GM12891 (cell line): ENCODE measurements at places on chromosomes 13 and 19.

DNA sequence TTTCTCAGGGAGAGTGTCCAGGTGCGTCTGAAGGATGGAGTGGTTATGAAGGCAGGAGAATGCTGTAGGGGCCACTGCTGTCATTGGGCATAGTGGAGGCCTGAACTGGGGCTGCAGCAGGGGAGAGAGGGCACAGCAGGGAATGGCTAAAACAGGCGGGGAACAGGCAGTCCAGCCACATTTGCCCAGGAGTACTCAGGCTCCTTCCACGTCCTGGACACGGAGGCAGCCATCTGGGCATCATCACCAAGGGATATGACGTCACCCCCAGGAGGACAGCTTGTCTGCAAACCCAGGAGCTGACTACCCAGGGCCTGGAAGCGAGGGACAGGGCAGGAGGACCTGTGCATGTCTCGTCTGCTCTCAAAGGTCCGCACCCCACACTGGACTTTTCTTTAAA lies 22.2 kb downstream of the VSTM2B start:
- DNase-seq, result no peak

DNA sequence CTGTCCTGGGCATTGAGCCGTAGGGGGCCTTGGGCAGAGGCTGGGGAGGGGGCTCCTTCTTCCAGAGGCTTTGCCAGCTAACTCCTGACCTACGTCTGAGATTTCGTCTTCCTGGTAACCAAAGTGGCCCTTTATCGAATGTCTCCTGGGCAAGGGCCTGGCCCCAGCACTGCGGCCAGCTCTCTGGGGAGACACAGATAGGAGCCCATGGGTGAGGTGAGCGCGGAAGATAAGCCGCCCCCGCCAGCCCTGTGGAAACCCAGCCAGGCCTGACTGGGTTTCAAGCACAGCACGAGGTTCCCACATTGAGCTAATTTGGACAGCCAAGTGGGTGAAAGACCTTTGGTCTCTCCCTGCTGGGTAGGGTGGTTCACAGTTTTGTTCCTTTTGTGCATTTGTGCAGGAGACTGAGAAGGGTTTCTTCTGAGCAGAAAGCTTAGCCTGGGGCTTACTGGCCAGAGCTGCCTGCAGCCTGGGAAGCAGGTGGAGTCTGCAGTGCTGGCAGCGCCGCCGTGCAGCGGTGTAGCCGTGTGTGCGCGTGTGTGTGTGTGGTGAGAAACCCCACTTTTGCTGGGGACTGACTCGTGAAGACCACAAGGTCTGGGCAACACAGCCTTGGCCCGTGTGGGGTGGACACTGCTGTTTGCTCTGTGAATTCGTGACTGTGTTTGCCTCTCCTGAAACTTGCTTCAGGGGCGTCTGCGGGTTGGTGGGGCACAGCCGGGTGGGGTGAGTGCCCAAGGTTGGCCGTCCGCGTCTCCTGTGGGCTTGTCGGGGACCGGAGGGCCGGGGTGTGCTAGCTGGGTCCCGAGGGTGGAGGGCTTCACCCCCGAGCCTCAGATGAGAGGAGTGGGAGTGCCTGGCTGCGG lies 2.5 kb downstream of the BSG start:
- no peak for DNase-seq

- DNase-seq, result no peak
Measured at GRCh38 chr13:31965361-31966066, 66.1 kb upstream of the FRY start.

DNA sequence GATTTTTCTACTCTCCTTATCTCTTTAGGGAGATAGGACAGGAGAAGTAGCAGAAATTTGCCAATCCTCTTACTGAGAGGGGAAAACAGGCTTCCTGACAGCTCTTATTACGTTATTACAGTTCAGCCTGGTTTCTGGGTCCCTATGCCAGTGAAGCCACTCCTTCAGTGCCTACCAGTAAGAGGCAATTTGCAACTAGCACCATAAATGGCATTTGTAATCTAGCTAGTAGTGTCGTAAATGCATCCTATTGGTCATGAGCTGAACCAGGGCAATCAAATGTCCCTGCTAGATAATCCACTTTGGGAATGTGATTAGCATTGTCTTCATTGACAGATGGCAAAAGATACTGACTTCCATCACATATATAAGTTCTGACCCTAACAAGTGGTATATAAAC lies 428.8 kb downstream of the DCT start:
- no peak for DNase-seq

- DNase-seq, result no peak
Measured at GRCh38 chr19:41905273-41906002, 22.5 kb downstream of the ARHGEF1 start.

- no peak for DNase-seq
Measured at GRCh38 chr13:107365466-107366215, 797.7 kb upstream of the ARGLU1 start.

DNA sequence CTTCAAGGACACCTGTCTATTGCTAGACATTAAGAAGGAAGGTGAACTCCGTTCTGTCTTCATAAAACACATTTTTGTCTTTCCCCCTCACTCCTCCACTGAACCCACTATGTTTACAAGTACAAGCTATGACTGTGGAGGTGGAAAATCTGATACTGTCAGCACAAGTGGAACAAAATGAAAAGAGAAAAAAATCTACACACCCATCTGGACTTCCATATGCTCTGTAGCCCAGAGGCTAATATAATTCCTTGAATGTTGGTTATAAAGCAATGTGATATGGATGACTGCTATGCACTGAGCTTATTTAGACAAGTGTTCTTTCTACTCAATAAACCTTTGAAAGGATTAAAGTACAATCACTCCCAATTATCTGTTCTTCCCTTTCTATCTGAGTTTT lies 713.5 kb downstream of the DIAPH3 start:
- DNase-seq, result no peak

- DNase-seq, result no peak
Measured at GRCh38 chr19:57648331-57649003, 15.5 kb downstream of the ZNF211 start.

DNA sequence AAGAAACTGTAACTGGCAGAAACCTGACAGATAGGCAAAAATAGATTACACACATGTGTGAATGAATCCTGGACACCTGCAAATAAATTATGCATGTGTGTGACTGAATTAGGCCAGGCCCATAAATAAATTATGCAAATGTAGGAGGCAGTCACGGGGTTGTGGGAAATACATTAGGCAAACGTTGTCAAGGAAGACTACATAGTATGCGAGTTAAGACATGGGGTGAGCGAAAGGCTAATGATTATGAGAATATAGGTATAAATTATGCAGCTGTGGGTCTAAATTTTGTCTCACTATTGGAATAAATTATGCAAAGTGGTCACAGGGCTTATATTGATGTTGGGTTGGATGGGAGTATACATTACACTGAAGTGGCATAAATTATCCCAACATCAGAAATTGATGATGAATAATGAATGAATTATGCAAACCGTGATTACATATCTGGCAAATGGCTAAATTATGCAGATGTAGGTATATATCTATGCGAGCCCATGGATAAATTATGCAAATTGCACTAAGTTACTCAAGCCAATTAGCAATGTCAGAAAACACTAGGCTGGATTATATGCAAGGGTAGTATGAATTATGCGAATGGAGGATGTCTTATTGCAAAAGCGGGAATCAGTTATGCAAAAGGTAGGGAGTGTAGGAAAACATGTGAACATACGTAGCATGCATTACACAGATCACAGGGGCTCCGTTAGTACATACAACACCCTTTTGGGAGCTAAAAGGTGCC lies 6.8 kb downstream of the SLC8A2 start:
- DNase-seq, result no peak

DNA sequence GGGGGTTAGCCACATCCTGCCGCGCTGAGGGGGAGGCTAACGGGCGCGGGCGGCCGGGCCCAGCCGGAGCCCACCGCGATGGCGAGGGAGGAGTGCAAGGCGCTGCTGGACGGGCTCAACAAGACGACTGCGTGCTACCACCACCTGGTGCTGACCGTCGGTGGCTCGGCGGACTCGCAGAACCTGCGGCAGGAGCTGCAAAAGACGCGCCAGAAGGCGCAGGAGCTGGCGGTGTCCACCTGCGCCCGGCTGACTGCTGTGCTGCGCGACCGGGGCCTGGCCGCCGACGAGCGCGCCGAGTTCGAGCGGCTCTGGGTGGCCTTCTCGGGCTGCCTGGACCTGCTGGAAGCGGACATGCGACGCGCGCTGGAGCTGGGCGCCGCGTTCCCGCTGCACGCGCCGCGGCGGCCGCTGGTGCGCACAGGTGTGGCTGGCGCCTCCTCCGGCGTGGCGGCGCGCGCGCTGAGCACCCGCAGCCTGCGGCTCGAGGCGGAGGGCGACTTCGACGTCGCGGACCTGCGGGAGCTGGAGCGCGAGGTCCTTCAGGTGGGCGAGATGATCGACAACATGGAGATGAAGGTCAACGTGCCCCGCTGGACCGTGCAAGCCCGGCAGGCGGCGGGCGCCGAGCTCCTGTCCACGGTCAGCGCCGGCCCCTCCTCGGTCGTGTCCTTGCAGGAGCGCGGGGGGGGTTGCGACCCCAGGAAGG lies 692 bp downstream of the RGS9BP start:
- DNase-seq, result no peak

- no peak for DNase-seq
Measured at GRCh38 chr19:54029930-54030490, 33.7 kb downstream of the VSTM1 start.

- DNase-seq, result no peak
Measured at GRCh38 chr19:57687363-57688010, 5.7 kb downstream of the ZNF551 start.

- no peak for DNase-seq
Measured at GRCh38 chr13:81395368-81395767, 1054.4 kb upstream of the SPRY2 start.

GRCh38 chr13:91417660-91418325 lies 19.4 kb downstream of the GPC5 start:
- no peak for DNase-seq

DNA sequence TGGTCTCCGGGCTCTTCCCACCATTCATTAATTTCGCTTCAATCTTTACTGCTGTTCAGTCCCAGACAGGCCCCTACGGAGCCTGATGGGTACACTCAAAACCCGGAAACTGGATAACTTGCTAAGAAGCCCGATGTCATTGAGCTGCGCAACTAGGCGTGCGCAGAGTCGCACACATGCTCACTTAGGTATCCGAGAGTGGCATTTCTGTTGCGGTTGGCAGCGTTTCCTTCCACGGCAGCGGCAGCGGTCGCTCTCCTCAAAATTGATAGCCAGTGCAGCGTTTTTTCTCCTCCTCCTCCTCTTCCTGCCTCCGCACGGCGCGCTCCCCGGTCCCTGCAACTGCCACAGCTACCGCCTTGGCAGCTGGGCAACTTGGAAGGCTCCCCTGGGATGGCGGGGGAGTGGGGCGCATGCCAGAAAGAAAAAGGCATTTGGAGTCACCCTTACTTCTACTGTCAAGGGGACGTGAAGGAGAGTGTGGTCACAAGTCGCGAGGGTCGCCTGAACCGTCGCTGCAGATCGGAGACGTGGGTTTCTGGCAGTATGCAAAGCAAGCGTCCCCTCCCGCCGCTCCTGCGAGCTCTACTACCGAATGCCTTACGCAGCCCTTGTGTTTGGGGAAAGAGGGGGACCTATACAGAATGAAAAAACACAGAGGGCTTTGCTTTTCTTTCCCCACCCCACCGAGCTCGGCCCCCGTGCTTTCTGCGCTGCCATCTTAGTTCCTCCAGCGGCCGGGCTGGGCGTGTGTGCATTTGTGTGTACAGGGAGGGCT lies 2.4 kb upstream of the MYCBP2 start:
- peak; percentile 56 for DNase-seq

- DNase-seq, result peak; percentile 42
Measured at GRCh38 chr13:24709186-24709913, 29.1 kb downstream of the ATP12A start.

DNA sequence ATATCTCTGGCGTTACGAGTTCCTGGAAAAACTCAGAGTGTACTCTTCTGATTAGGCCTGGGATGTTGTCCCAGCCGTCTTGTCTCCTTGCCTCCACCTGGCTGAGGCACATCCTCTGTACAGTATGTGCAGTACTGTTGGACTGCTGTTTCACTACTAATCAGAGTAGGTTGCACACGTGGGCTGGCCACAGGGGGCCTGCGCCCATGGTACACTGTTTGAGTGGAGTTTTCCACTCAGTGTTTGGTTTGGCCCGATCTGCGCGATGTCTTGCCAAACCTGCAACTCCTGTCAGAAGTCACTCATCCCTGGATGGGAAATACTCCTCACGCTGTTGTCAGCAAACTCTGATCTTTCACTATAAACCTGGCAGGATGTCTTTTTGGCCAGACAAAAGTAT lies 189.6 kb upstream of the CSNK1A1L start:
- no peak for DNase-seq

GRCh38 chr19:7069042-7069903 lies at the start of gene ZNF557:
Gene ZNF557 (plus strand): TSS chr19:7069703. CDS start chr19:7075075, 5,372 bp downstream.
- peak; percentile 86 for DNase-seq

DNA sequence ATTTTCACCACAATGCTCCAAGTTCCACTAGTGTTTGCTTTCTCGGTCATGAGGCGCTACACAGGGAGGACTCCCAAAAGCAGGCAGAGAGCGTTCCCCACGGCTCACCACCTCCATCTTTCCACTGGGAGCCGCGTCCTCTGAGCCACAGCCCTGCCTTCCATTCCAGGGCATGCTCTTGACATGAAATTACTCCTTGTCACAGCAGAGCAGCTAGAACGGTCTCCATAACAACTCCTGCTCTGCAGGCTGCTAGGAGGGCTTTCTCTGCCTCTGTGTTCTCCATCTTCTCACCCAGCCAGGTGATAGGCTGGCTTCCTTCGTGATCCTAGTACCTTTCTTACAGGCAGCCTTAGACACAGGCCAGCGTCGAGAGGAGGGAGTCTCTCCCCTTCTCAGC lies 171.8 kb upstream of the UBL3 start:
- no peak for DNase-seq

- no peak for DNase-seq
Measured at GRCh38 chr13:109941951-109942350, 155.6 kb upstream of the IRS2 start.

DNA sequence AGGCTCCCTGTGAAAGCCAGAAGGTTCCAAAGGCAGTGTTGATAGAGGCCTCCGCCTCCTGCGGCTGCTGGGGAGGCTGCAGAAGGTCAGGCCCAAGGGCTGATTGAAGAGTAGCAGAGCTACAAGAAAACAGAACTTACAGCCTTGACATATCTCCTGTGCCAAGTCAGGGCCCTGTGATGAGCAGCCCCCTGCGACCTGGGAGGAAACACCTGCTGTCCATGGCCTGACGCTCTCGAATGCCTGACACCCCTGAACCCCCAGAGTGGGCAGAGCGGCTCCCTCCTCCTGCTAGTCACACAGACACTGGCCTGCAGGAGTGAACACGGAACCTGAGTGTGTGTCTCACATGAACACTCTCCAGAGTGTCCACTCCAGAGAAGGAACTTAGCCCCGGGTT lies 38.2 kb upstream of the TUBGCP3 start:
- DNase-seq, result no peak

GRCh38 chr13:80454245-80454644 lies 113.3 kb upstream of the SPRY2 start:
- no peak for DNase-seq

- DNase-seq, result no peak
Measured at GRCh38 chr13:45602183-45603170, 13.1 kb downstream of the ERICH6B start.

GRCh38 chr19:11418094-11418548 lies 993 bp downstream of the RGL3 start:
- DNase-seq, result no peak

DNA sequence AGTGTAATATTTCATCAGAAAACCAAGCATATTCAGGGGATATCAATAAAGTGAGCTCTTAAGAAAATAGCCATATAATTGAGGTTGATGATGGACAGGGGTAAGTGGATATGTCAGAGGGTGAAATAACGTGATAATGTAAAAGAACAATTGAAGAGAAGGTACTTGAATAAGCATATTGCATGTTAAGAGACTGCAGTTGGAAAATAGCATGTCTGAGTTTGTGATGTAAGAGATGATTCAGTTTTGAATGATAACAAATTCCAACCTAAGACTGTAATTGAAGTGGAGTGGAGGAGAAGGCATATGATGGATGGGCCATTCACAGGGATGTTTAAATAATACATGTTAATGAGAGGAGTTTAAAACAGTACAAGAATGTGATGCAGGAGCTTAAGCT lies 1633.5 kb downstream of the SLITRK1 start:
- DNase-seq, result no peak
